Effector memory CD8-positive, alpha-beta T cell (primary cell): ENCODE measurements at places on chromosomes 12 and 14.
A peak's percentile ranks its signal among the peaks of the same experiment; 100 is the strongest.

GRCh38 chr12:34217660-34218059, 195.4 kb downstream of the ALG10 start:
- peaks cover 7% of the 10 kb centered on the region for H3K27me3 ChIP-seq
- H3K36me3 ChIP-seq: no peaks in the 10 kb centered on the region

DNA sequence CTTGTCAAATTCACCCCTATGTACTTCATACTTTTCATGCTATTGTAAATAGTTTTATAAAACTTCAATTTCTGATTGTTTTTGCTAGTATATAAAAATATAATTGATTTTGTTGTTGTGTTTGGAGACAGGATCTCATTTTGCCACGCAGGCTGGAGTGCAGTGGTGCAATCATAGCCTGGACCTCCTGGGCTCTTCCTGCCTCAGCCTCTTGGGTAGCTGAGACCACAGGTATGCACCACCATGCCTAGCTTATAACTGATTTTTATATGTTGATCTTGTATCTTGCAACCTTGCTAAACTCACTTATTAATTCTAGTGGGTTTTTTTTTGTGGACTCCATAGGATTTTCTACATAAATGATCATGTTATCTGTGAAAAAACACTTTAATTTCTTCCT, 23.5 kb downstream of the ATP5MC2 start:
- no peak overlapping the region for H3K27ac ChIP-seq
- H3K27me3 ChIP-seq: no peaks in the 10 kb centered on the region
- H3K36me3 ChIP-seq: peaks cover 4% of the 10 kb centered on the region
- H3K4me3 ChIP-seq: no peak overlapping the region
- DNase-seq: no peak

DNA sequence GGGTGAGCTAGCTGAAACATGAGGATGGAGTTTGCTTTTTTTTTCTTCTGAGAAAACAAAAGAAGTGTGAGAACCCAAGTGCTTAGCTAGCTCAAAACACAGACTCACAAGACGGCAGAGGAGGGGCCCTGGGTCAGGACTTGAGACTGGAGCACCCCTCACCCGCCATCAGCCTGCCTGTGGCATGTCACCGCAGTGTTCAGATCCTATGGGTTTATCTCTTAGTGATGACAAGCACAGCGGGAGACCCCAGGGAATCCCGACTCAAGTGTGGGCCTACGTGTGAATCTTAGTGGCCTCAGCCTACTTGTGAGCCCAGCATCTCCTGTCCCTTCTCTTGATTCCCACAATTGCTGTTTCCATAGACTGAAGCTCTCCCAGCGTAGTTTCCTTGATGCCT, 22.9 kb downstream of the DYRK4 start:
- no peaks in the 10 kb centered on the region for H3K36me3 ChIP-seq
- DNase-seq: no peak
- H3K4me3 ChIP-seq: no peak overlapping the region
- H3K27ac ChIP-seq: no peak overlapping the region
- no peaks in the 10 kb centered on the region for H3K4me1 ChIP-seq

GRCh38 chr12:130288206-130288605, 49.5 kb upstream of the PIWIL1 start:
- DNase-seq: no peak
- H3K4me3 ChIP-seq: no peak overlapping the region
- H3K27ac ChIP-seq: no peak overlapping the region

GRCh38 chr14:92463141-92463540, 50.4 kb upstream of the RIN3 start:
- no peak for DNase-seq
- peaks cover 23% of the 10 kb centered on the region for H3K4me1 ChIP-seq
- H3K36me3 ChIP-seq: no peaks in the 10 kb centered on the region
- peak overlapping the region; percentile 74 for H3K4me3 ChIP-seq

DNA sequence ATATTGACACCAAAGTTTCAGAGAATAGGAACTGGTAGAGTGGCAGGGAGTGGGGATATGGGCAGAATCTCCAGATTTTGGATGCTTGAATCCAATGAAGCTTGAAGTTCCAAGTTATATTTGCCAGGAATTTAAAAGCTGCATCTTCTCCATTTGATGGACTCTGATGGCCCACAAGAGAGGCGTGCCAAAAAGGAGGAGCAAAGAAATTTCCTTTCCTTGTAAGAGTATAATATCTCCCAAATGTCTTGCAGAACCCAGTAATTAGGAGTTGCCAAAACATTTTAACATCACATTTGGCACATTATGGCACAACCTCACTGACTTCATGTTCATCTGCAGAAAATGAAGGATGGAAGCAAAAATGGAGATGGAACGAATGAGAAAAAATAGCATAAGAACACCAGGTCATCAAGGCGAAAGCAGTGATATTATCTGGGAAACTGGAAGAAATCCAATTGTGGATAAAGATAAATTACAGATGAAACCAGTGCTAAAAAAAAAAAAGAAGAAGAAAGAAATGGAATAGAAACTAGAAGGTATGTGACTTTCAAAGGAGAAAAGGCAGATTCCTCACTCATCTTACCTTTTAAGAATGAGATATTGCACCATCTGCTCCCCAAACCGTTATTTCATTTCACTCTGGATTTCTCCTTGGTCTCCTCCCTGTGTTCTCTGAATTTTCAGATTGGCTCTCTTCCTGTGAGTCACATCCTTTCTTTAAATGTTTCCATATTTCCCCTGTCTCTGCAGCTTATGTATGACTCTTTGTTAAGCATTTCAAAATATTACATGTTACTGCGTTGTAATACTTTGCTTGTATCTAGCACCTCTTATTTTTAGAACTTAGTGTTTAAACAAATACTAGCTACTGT, 13.5 kb upstream of the FLRT2 start:
- no peaks in the 10 kb centered on the region for H3K27me3 ChIP-seq
- no peaks in the 10 kb centered on the region for H3K4me1 ChIP-seq
- no peak overlapping the region for H3K27ac ChIP-seq

GRCh38 chr12:58458102-58458501, 462.2 kb downstream of the LRIG3 start:
- H3K4me3 ChIP-seq: no peak overlapping the region
- no peak overlapping the region for H3K27ac ChIP-seq
- H3K4me1 ChIP-seq: no peaks in the 10 kb centered on the region
- no peak for DNase-seq

DNA sequence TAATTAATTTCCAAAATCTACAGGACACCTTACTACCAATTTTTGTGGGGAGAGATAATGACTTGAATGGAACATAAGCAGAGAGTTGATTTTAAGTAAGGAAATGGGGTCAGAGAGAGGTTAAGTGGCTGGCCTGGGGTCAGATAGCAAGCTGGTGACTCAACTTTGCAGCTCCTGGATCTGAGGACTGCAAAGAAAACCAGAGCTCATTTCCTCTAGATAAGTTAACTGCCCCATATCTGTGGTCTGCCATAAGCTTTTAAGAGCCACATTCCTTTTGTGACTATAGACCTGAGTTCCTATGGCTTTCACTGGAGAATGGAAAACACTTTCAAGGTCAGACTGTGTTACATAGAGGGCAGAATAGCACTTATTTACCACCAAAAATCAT, 201.2 kb upstream of the PRICKLE1 start:
- no peaks in the 10 kb centered on the region for H3K27me3 ChIP-seq
- no peaks in the 10 kb centered on the region for H3K36me3 ChIP-seq
- H3K27ac ChIP-seq: no peak overlapping the region
- no peak for DNase-seq
- H3K4me1 ChIP-seq: no peaks in the 10 kb centered on the region

DNA sequence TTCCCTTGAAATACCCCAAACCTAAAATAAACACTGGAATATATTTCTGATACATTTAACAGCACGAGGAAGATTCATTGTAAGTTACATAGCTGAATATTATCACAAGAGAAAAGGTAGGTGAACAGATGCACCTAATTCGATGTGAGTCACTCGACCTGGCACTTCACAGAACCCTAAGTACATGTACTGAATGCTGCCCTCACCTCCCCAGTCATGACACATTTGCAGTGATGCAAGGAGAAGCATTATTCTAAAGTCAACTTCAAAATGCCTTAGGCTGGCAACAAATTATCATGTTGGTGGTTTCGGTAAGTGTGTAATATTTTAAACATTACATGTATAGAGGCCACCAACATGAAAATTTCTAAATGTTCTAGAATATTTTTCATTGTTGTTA, 35.2 kb upstream of the TMTC2 start:
- H3K36me3 ChIP-seq: no peaks in the 10 kb centered on the region
- DNase-seq: no peak
- no peak overlapping the region for H3K4me3 ChIP-seq
- no peak overlapping the region for H3K27ac ChIP-seq
- H3K27me3 ChIP-seq: no peaks in the 10 kb centered on the region

DNA sequence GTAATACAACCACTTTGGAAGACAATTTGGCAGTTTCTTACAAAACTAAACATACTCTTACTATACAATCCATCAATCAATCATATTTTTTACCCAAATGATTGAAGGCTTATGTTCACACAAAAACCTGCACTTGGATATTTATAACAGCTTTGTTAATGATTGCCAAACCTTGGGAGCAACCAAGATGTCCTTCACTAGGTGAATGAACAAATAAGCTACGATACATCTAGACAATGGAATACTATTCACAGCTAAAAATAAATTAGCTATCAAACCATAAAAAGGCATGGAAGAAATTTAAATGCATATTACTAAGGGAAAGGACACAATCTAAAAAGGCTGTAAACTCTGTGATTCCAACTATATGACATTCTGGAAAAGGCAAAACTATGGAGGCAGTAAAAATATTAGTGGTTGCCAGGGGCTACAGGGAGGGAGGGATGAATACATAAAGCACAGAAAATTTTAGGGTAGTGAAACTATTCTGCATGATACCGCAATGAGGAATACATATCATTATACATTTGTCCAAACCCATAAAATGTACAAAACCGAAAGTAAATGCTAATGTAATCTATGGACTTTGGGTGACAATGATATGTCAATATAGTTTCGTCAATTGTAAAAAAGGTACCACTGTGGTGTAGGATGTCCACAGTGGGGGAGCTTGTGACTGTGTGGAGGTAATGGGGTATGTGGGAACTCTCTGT, 70.5 kb downstream of the GPR65 start:
- H3K36me3 ChIP-seq: no peaks in the 10 kb centered on the region
- H3K4me3 ChIP-seq: no peak overlapping the region

- DNase-seq: no peak
- H3K27me3 ChIP-seq: no peaks in the 10 kb centered on the region
- peaks cover 6% of the 10 kb centered on the region for H3K36me3 ChIP-seq
Measured at GRCh38 chr12:11716794-11717518, 67.5 kb downstream of the ETV6 start.

DNA sequence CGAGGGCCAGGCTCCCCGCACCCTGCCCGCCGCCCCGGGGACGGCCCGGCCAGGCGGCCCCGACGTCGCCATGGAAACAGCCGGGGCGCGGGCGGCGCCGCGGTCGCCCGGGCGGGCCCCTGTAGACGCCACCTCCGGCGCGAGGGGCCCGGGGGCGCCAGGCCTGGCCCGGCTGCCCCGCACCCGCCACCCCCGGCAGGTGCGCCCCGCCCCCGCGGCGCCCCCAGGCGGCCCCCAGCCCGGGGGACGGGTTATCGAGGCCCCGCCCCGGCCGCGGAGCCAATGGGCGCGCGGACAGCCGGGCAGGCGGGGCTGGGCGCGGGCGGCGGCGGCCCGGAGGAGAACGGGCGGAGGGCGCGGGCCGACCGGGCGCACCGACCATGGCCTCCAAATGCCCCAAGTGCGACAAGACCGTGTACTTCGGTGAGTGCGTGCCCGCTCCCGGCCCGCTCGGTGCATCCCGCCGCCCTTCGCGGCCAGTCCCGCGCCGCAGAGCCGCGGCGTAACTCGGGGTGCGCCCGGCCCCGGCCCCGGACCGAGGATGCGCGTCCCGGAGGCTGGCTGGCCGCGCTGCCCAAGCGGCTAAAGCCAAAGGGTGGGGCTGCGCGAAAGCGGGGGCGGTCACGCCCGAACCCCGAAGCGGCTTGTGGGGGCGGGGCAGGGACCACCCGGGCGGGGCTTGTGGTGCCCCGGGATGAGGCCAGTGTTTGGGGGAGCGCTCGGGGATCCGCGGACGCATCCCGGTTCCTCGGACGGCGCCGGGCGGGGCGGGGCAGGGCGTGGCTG, at the start of gene CRIP2:
CRIP2 (plus strand) TSS at position 339 of the 786 bp plus-strand sequence; CDS start at position 381, 42 bp downstream.
- H3K27ac ChIP-seq: no peak within 1 kb of the TSS
- no peaks in the 10 kb centered on the region for H3K27me3 ChIP-seq
- peak within 1 kb of the TSS; percentile 75 for H3K4me3 ChIP-seq
- H3K36me3 ChIP-seq: peaks cover 35% of the 10 kb centered on the region
- no peak for DNase-seq

- no peak overlapping the region for H3K4me3 ChIP-seq
- no peak for DNase-seq
- no peaks in the 10 kb centered on the region for H3K36me3 ChIP-seq
Measured at GRCh38 chr14:74960736-74961135, 5.3 kb upstream of the PGF start.

DNA sequence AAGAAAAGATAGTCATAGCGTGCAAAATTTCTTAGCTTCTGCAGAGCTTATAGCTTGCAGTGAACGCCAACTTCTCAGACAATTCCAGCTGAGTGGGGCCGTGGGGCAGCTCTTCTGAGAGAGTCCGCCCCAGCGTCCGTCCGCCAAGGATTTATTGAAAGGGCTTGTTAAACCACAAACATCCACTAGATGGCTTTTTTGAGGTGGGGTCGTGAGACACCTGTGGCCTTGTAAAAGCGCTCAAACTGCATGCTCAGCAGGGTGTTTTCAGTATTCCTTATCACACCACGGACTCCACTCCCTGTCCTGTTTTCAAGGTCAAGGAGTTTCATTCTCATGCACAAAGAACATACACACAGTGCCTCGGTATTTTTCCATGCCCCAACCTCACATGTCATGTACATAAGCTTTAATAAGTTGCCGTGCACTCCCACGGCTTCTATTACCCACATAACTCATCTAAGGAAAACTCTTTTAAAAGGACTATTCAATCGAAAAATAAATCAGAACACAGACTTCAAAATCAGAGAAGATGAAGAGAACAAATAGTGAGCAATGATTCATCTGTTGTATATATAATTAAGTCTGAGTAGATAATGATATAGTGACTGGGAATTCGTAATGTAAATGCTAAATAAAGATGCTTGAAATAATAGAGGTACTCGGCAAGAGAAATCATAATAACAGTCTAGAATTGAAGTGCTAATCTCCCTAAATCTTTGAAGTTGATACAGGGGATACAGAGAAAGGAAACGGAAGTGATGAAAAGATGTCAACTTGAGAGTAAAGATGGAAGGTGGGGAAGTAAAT, 46.7 kb downstream of the WBP11 start:
- no peak overlapping the region for H3K4me3 ChIP-seq
- peaks cover 3% of the 10 kb centered on the region for H3K4me1 ChIP-seq
- no peak for DNase-seq
- no peak overlapping the region for H3K27ac ChIP-seq
- H3K36me3 ChIP-seq: peaks cover 5% of the 10 kb centered on the region
- H3K27me3 ChIP-seq: no peaks in the 10 kb centered on the region

GRCh38 chr12:7142809-7143465, 12.8 kb downstream of the CLSTN3 start:
- no peaks in the 10 kb centered on the region for H3K27me3 ChIP-seq
- H3K27ac ChIP-seq: no peak overlapping the region
- no peak overlapping the region for H3K4me3 ChIP-seq
- peaks cover 6% of the 10 kb centered on the region for H3K4me1 ChIP-seq

DNA sequence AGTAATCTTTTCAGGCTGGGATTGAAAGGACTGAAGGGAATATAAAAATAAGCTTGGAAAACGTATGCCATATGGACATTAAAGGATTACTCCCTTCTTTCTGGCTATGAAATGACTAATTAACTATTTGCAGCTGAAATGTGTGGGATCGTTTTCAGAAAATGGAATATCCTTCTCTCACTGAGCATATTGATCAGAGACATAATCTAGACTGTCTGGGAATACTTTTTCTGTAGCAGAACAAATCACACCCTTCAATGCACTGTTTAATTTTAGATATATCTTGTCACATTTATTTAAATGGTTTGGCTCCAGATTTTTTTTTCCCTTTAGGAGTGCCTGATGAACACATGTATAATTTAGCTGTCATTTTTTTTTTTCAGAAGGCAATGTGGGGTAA, 10.8 kb upstream of the ACTR10 start:
- no peak overlapping the region for H3K4me3 ChIP-seq
- DNase-seq: no peak
- H3K27me3 ChIP-seq: peaks cover 15% of the 10 kb centered on the region
- H3K4me1 ChIP-seq: no peaks in the 10 kb centered on the region
